ENCODE measurements at places on chromosomes 3 and 15.

GRCh38 chr3:67580430-67581000, 73.9 kb downstream of the SUCLG2 start:
- DNase-seq: no peak

- no peak for DNase-seq
Observed at GRCh38 chr15:68691705-68692104, 112.9 kb downstream of the CORO2B start.

DNA sequence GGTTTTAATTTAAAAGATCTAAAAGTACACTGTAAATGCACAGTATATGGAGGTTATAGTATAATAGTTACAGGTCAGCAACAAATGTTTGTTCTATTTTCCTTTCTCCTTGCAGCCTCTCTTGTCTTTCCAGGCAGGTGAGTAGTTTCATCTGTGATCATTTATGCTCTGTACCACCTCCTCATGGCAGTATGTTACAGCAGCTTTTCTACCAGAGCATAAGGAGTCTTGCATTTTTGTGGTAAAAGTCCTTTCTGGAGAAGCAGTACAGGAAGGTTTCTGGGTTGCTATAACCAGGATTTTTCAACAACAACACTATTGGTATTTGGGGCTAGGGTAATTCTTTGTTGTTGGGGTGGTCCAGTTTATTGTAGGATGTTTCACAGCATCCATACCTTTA, 59.5 kb downstream of the ZNF609 start:
- DNase-seq: no peak

DNA sequence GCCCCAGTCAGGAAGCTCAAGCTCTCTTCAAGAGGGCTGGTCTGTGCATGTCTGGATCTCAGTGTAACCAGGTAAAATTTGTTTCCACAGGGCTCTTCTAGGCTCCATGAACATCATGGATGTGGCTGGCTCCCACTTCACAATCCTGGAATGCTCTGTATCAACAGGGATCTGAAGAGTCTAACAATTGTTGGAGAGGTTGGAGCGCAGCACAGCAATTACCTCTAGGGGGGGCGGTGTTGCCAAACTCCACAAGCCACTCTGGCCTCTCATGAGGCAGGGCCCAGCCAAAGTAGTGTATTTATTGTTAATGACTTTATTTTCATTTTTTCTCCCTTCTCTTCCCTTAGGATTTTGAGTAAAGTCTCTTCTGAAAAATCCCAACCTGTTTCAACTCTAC, 6.1 kb upstream of the EIF2B5 start:
- peak; percentile 33 for DNase-seq

- no peak for DNase-seq
Observed at GRCh38 chr3:102733791-102734563, 299.2 kb downstream of the ZPLD1 start.

- no peak for DNase-seq
Observed at GRCh38 chr3:187946163-187946691, 201.0 kb upstream of the BCL6 start.

DNA sequence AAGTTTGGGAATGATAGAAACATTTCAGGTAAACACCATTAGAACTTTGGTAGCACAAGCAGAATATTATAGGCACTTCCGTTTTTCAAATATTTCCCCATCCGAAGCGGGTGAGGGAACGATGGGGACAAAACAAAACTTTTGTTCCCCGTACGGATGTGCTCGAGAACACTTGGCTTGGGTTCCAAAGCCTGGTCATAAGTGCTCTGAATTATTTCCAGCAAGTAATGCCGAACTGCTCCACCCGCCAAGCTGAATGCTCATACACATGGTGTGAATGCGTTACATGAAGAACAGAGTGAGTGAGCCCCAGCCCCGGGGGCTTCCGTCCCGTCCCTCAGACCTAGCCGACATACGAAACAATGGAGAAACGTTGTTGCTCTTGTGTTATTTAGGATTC, 438.2 kb upstream of the ARRDC4 start:
- no peak for DNase-seq

GRCh38 chr3:11634081-11634635, 9.6 kb downstream of the VGLL4 start:
- no peak for DNase-seq

DNA sequence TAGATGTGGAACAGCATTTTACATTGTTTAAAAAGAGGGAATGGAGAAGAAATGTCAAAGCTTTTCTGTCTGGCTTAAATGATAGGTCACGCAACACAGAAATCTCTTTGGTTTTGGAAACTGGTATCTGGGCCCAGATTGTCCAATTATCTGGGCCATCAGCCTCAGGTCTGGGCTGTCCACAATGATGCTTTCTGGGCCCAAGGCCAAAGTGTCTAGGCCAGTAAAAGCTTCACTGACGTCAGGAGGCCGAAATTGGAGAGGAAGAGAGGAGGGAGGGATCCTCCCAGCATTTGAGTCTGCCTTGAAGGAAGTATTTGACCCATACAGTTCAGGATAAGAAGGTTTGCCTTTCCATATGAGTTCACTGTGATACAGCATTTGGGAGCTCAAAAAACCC, 60.7 kb upstream of the ALDH1A3 start:
- no peak for DNase-seq

DNA sequence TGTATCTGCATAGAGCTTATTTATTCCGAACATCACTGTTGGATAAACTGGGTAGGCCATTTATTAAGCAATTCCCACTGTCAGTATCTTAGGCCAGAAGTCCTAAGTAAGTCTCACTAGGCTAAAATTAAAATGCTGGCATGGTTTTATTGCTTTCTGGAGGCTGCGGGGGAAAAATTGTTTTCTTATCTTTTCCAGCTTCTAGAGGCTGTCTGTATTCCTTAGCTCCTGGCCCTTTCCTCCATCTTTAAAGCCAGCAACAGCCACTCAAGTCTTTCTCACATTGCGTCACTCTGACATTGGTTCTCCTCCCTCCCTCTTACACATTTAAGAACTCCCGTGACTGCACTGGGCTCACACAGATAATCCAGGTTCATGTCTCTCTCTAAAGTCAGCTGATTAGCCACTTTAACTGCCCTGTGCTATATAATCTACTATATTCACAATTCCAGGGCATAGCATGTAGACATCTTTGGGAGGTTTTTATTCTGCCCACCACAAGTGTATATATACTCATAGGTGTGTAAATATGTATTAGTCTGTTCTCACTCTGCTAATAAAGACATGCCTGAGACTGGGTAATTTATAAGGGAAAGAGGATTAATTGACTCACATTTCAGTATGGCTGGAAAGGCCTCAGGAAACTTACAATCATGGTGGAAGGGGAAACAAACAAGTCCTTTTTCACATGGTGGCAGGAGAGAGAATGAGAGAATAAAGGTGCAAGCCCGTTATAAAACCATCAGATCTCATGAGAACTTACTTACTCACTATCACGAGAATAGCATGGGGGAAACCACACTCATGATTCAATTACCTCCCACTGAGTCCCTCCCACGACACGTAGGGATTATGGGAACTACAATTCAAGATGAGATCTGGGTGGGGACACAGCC, 113.5 kb upstream of the SLC7A14 start:
- DNase-seq: no peak

DNA sequence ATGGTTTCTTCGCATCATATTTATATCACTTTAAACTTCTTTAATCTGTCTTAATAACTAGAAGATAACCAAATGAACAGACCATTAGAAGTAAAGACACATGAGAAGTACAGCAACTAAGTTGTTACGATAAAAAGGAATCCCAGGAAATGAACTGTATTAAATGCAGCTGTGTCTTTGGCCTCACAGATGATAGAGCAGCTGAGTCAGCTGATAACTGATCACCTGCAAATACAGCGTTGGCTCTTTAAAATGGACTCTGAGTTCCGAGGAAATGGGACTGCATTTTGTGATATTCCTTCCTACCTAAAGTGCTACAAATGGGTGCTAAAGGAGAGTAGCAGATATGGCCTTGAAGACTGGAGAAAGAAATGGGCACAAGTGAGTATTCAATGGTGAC, 121.0 kb upstream of the C15orf61 start:
- no peak for DNase-seq

DNA sequence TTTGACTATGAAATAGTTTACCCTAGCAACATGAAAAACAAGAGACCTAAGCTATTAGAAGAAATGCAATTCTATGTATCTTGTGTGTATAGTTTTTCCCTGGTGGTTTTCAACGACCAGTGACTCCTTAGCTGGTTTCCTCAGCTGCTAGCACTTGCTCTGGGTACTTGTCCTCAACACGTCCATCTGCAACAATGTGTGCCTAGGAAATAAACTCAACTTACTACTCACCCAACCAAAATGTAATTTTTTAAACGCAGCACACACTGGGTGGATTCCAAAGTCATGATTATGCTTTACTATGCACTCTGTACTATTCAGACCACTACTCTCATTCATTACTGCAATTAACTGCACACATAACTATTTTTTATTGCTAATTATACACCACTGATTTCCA, 31.0 kb downstream of the CPA3 start:
- DNase-seq: no peak

DNA sequence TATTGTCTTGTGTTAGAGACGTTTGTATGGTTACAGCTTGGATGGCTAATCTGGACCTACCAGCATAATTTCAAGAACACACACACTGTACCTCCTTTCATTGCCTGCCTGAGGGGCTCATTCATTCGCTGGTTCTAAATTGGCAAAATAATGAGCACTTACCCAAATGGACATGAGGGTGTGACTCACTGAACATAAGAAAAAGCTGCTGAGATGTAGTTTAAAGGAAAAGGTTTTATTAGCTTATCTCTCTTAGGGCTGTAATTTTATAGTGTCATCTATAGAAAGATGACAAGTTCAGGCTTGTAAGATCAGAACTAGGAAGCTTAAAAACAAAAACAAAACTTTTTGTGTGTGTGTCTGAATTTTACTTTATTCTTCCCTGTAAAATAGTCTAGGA, 120.7 kb upstream of the WNT7A start:
- DNase-seq: no peak

GRCh38 chr15:95557226-95558046, 773.1 kb upstream of the NR2F2 start:
- no peak for DNase-seq

- no peak for DNase-seq
Observed at GRCh38 chr15:72105111-72105510, 12.8 kb downstream of the MYO9A start.

DNA sequence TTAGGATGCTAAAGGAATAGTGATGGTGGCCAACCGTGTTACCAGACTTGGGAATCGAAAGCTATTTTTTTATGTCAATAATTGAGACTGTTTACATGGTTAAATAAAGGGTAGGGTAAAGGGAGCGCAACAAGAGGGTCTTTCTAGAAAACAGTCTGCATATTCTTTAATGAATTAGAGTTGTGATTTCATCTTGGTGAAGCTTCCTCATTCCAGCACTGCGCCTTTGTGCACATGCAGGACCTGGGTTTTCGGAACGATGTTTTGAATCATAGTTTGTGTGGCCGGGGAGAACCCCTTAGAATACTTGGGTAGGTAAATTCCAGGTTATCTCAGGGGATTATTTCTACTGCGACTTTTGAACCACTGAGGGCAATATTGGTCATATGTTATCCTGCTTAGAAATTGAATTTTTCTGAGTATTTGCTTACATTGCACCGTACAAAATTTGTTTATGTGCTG, 1.3 kb downstream of the PIK3CA start:
- DNase-seq: peak; percentile 43

DNA sequence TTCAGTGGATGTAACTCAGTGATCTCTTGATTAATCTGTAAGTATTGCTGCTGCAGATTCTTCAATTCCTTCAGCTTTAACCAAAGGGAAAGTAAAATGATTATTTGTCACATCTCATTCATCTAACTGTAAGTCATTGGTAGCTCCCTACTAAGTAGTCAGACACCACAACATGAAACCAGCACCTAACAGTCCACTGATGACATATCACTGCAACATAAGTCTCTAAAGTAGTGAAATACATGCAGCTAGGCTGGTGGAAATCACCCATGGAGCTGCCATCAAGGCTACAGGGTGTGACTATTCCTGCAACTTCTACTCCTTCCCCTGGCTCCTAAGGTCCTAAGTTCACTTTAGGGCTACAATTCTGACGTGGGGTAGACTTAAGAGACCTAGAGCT, 21.1 kb upstream of the HCLS1 start:
- DNase-seq: no peak

GRCh38 chr3:41317718-41318117, 118.4 kb downstream of the CTNNB1 start:
- DNase-seq: no peak

DNA sequence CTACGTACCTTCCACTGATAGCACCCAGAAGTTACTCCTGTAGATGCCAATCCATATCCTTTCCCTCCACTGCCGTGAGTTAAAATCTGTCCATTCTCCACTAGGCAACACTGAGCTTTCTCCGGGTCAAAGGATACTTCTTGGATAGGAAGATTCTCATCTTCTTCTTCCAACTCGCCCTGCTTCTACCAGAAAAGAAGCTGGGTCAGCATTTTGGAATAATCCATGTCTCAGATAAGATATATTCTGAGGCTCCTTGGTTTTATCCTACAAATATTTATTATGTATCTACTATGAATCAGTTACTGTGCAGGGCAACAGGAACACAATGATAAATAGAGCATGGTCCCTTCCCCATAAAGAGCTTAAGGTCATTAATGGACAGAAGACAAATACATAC, 89.2 kb downstream of the FBXL22 start:
- no peak for DNase-seq

- no peak for DNase-seq
Observed at GRCh38 chr3:141594357-141594756, 107.5 kb downstream of the RASA2 start.

DNA sequence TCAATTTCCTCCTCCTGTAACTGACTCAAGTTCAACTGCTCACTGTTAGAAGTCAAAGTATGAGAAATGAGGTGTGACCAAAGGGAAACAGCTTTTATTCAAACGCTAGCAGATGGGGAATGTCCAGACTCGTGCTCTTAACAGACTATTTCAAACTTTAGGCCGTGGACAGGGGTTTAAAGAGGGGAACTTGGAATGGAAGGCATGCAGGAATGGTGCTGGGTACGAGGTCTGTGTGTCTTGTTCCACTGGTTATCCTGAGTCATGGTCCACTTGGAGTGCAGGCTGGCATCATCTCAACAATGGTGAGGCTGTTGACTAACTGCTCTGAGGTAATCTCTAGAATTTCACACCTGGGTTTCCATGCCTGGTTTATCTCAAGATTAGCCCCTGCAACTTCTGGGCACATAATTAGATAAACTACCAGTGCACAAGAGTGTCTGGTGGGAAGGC, 22.9 kb upstream of the DNAAF4 start:
- no peak for DNase-seq

GRCh38 chr3:185726254-185726967, 98.4 kb downstream of the IGF2BP2 start:
- peak; percentile 41 for DNase-seq

DNA sequence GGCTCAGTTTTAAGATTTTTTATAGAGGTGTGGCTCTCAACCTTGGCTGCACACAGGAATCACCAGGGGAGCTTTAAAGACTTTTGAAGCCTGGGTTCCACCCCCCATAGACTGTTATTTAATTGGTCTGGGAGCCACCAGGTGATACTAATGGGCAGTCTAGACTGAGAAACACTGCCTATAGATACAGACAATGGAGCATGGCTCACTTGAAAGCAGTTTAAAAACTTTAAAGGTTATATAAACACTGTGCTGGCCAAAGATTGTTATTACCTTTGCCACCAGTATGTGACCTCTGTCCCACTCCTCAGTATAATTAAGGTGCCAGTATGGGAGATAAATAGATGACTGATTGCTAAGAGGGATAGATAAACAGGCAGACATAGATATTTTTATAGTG, 3.8 kb downstream of the GOLIM4 start:
- DNase-seq: no peak
